ENCODE measurements at places on chromosomes 3 and 15.
A peak's percentile ranks its signal among the peaks of the same experiment; 100 is the strongest.

GRCh38 chr3:181442066-181442465, 269.7 kb upstream of the SOX2 start:
- DNase-seq = no peak

DNA sequence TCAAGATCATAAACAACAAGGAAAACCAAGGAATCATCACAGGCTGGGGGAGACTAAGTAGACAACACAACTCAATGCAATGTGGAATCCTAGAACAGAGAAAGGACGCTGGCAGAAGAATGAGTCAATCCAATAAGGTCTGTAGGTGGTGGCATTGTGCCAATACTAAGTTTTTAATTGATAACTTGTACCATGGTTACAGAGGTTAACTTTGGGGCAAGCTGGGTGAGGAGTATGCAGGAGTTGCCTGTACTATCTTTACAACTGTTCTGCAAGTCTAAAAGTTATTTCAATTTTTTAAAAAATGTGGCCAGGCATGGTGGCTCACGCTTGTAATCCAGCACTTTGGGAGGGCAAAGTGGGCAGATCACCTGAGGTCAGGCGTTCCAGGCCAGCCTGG, 46.2 kb downstream of the RORA start:
- DNase-seq = no peak

DNA sequence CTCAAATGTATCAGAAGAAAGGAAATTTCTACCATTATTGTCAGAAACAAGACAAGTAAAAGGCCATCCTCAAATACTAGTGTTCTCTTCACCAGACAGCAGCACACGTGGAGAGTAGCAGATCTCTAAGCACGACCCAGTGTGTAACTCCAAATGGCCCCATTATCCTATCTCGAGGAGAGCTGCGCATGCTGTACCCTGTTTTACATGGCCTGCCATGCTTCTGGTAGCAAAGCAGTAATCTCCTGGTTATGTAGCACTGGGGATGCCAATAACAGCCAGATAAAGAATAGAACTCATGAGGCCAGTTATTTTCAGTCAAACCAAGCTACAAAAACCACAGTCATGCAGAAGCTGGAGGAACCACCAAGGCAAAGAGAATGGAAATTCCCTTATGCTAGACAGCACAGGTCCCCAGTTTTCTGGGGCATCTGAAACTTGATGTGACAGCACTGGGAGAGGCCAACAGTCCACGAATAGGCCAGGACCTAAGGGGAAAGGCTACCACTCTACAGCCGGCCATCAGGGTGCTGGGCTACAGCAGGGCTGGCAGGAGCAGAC, 73.0 kb downstream of the LIPC start:
- DNase-seq = no peak

DNA sequence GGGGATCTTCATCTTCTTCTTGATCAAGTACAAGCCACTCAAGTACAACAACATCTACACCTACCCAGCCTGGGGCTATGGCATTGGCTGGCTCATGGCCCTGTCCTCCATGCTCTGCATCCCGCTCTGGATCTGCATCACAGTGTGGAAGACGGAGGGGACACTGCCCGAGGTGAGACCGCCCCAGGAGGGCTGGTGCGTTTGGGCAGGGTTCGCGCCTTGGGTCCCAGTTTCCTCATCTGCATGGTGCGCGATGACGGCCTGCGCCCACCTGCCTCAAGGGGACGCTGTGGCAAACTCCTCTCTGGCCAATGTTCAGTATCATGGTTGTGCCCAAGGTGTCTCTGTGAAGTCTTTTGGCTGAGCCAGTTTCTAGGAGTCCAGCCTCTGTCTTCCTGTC, 57.5 kb upstream of the SLC6A1 start:
- no peak for DNase-seq

DNA sequence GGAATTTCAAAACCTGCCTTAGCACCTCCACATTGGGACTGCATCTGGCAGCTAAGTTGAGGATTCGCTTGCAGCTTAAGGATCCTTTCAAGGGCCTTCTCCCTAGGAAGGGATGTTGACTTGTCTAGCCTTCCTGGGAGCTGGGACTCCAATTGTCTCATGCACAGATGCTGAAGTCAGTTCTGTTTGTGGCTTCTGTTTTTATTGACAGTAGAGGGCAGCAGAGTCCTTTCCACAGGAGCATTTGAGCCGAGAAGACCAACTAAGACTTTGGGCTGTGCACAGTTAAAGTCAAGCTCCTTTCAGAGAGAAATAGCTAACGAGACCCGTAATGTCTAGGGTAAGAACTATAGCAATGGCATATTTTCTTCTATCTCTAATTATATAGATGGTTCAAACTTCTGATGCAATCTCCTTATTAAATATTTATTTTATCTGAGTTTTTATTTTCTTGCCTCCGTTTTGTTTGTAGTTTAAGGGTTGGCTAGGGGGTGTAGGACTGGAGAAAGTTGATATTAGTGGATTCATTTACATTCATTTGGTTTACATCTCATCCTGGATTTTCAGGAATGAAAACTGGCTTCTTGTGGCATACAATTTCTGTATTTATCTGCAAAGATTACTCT, 59.7 kb upstream of the KBTBD8 start:
- DNase-seq = peak; percentile 49

- DNase-seq = no peak
These were observed 91.7 kb upstream of the FGF12 start for GRCh38 chr3:192819001-192819569.

GRCh38 chr3:13279532-13279910, 140.6 kb downstream of the NUP210 start:
- no peak for DNase-seq

GRCh38 chr3:47193871-47194859, 30.3 kb upstream of the SETD2 start:
- no peak for DNase-seq

All from skin of body (tissue), 3 donors.